Hepatocyte (in vitro differentiated cells): ENCODE measurements at places on chromosomes 1 and 21. TPM values are rescaled to one million over a fixed set of nuclear protein-coding genes. Genes with fewer than 3 reads are reported as not detected.

DNA sequence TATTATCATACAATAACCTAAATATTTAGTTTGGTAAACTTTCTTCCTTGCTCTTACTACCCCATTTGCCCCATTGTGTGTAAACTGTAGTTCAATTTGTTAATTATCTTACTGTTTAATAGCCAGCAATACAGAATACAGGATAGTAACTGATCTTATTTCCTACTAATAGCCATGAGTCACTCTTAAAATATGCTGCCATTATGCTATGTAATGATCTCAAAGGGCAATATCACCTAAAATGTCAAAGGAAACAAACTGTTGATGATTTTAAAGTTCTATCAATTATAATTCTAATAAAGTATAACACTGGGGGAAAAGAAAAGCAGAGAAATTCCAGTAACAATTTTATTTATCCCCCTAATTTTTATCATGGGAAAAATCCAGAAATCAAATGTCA is 4.3 kb downstream of the SLC30A1 start:
- no peak for DNase-seq
- H3K4me1 ChIP-seq: peaks cover 5% of the 10 kb centered on the region
- H3K36me3 ChIP-seq: no peaks in the 10 kb centered on the region
- H3K4me3 ChIP-seq: no peak overlapping the region
- no peaks in the 10 kb centered on the region for H3K27me3 ChIP-seq

DNA sequence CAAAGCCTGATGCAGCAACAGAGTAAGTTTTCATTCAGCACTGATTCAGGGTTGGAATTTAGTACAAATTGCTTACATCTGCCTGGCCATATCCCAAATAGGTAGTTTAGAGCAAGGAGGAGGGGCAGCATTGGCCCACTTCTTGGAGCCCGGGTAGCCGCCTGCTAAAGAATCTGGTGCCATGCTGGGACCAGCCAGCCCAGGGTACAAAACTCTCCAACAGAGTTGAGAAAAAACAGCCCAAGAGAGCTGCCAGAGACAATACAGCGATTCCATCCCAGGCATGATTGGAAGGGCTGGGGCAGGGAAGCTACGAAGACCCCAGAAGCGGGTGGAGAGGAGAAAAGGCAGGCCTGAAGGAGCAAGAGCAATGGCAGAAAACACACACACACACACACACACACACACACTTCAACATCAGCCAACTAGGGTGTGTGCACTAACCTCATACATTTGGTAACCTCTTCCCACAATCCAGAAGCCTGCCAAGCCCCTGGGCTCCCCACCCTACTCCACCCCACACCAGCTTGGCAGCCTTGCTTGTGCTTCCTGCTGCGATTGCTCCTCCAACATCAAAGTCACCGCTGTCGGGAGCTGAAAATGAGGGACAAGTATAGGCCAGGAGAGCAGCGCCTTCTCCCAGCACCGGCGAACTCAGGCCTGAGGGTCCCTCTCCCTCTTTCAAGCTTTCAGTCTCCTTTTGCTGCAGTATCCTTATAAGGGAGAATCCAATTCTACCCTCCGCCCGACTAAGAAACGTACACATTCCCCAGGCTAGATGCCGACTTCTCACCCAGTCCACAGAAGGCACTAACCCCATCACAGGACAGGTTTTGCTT is 1.2 kb downstream of the PIK3C2B start:
- peak overlapping the region; percentile 96 for H3K27ac ChIP-seq
- no peaks in the 10 kb centered on the region for H3K27me3 ChIP-seq
- DNase-seq: peak; percentile 75
- peak overlapping the region; percentile 88 for H3K4me3 ChIP-seq
- H3K36me3 ChIP-seq: no peaks in the 10 kb centered on the region

GRCh38 chr1:162716123-162716522 is 74.4 kb upstream of the HSD17B7 start:
- no peaks in the 10 kb centered on the region for H3K36me3 ChIP-seq
- no peaks in the 10 kb centered on the region for H3K27me3 ChIP-seq
- no peak for DNase-seq
- H3K4me3 ChIP-seq: no peak overlapping the region

- H3K4me1 ChIP-seq: peaks cover 21% of the 10 kb centered on the region
- H3K36me3 ChIP-seq: no peaks in the 10 kb centered on the region
- peak overlapping the region; percentile 90 for H3K27ac ChIP-seq
- no peaks in the 10 kb centered on the region for H3K27me3 ChIP-seq
- no peak overlapping the region for H3K4me3 ChIP-seq
- no peak for DNase-seq
These were observed 15.4 kb downstream of the POLR3GL start for GRCh38 chr1:145979746-145980456.

DNA sequence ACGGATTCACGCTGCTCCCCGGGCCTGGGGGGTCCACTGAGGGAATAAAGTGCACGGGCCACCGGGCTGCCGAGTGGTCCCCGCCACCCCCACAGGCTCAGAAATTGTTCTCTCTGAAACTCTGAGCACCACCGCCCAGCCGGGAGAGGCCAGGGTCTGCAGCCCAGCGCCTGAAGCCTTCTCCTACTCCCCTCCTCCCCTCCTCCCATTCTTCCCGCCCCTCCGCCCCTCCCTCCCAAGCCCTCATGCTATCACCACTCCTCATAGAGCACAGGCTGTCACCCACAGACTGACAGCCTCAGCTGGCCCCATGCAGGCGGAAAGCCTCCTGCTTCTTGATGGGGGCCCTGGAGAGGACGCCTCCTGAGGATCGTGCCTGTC is 707 bp upstream of the GPR153 start:
- no peak overlapping the region for H3K4me3 ChIP-seq
- peak; percentile 34 for DNase-seq
- H3K36me3 ChIP-seq: no peaks in the 10 kb centered on the region
- peaks cover 7% of the 10 kb centered on the region for H3K4me1 ChIP-seq

DNA sequence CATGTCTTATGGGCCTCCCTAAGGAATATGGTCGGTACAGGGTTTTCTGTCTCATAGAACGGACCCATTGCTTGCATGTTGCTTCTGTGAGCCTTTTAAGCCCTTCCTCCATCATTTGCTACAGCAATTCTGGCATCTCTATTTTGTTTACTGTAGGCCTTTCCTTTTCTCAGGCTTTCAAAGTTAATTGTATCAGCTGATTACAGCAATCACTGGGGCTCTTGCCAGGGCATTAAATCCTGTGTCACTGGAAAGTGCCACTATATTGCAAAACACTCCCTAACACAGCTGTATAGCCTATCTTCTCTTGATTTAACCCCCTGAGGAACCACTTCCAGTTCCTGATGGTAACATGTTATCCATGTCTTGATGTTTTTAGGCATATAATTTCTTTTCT is 156.5 kb downstream of the PDE4B start:
- no peaks in the 10 kb centered on the region for H3K4me1 ChIP-seq
- H3K27ac ChIP-seq: no peak overlapping the region

Gene KIF1B
- total RNA-seq: 32.7 and 37.0 TPM in 2 replicates

- peaks cover 30% of the 10 kb centered on the region for H3K4me1 ChIP-seq
- DNase-seq: no peak
These were observed 79.5 kb downstream of the SLC66A1 start for GRCh38 chr1:19391596-19391981.

DNA sequence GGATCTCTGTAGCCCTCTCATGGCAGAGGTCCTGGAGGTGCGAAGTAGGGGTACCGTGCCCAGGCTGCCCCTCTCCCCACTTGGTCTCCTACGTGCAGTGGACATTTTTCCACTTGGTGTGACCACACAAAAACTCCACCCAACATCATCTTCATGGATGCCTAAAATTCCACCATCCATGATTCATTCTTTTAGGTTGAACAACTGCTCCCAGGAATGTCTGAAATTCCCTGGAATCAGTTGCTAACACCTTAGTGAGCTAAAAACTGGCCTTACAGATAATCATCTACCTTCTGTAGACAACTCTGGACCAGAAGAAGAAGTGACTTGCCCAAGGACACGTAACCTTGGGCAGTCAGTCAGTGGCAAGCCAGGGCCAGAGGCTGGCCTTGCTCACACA is 32.1 kb upstream of the CLIC4 start:
- no peaks in the 10 kb centered on the region for H3K27me3 ChIP-seq
- H3K27ac ChIP-seq: no peak overlapping the region
- DNase-seq: no peak
- H3K36me3 ChIP-seq: no peaks in the 10 kb centered on the region

Gene G0S2
- total RNA-seq: 37.0 and 38.3 TPM in 2 replicates

GRCh38 chr1:237133921-237134320 is 91.9 kb downstream of the RYR2 start:
- no peaks in the 10 kb centered on the region for H3K27me3 ChIP-seq
- no peaks in the 10 kb centered on the region for H3K36me3 ChIP-seq
- H3K4me3 ChIP-seq: no peak overlapping the region
- no peak for DNase-seq

Gene GPR89B
- total RNA-seq: 27.1 and 32.4 TPM in 2 replicates

Gene DYRK3
- total RNA-seq: 4.6 and 6.2 TPM in 2 replicates

Gene OR2L13
- total RNA-seq: not detected in 2 replicates

GRCh38 chr1:48246727-48247126 is 24.2 kb downstream of the SLC5A9 start:
- no peaks in the 10 kb centered on the region for H3K27me3 ChIP-seq
- no peaks in the 10 kb centered on the region for H3K36me3 ChIP-seq
- DNase-seq: no peak
- H3K4me3 ChIP-seq: no peak overlapping the region

Gene STIL
- 6.1 and 9.0 TPM in 2 replicates for total RNA-seq

Gene HRNR
- total RNA-seq: not detected in 2 replicates

- H3K4me1 ChIP-seq: peaks cover 5% of the 10 kb centered on the region
- peak; percentile 78 for DNase-seq
- H3K36me3 ChIP-seq: no peaks in the 10 kb centered on the region
- H3K27ac ChIP-seq: peak overlapping the region; percentile 86
- H3K27me3 ChIP-seq: no peaks in the 10 kb centered on the region
- H3K4me3 ChIP-seq: peak overlapping the region; percentile 99
These were observed 7.7 kb upstream of the ZNF669 start for GRCh38 chr1:247111700-247112478.

DNA sequence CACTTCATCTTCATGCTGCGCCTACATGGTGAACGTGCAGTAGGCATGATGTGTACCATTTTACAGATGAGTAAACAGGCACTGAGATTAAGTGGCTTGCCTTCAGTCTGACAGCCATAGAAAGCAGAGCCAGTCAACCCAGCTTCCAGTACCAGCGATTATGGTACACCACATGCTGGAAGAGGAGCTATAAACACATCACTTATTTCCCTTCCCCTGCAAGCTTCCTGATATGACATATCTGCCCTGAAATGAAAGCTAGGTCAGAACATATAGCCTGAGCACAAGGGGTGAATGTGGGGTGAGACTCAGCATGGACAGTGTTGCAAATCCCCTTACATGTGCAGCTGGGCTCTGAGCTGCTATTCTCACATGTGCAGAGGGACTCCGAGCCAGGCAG is 33.8 kb upstream of the IL20 start:
- H3K36me3 ChIP-seq: no peaks in the 10 kb centered on the region
- no peaks in the 10 kb centered on the region for H3K4me1 ChIP-seq
- H3K27ac ChIP-seq: no peak overlapping the region
- H3K27me3 ChIP-seq: no peaks in the 10 kb centered on the region
- H3K4me3 ChIP-seq: no peak overlapping the region

DNA sequence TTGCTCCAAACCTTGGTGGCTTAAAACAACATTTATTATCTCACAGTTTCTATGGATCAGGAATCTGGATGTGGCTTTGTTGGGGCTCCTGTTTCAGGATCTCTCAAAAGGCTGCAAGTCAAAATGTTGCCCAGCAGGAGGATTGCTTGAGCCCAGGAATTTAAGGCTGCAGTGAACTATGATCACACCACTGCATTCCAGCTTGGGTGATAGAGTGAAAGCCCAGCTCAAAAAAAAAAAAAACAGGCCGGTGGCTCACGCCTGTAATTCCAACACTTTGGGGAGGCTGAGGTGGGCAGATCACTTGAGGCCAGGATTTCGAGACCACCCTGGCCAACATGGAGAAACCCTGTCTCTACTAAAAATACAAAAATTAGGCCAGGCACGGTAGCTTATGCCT is 30.0 kb downstream of the BCAS2 start:
- H3K36me3 ChIP-seq: no peaks in the 10 kb centered on the region
- no peak for DNase-seq
- H3K4me1 ChIP-seq: no peaks in the 10 kb centered on the region
- no peaks in the 10 kb centered on the region for H3K27me3 ChIP-seq
- H3K27ac ChIP-seq: no peak overlapping the region

DNA sequence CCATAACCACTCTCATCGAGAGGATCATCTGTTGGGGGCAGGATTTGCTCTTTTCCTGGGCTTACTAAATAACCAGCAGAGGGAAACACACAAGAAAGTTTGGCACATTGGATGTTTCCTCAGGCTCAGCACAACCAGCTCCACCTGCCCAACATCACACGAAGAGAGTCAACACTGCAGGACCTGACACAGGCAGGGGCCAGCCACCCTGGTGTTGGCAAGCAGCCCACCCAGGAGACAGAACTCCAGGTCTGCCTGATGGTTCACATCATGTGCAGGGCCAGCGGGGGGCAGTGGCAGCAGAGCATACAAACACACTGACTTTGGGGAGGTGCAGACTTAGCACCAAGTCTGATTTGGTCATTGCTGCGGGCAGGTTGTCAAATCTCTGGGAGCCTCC is 182.3 kb upstream of the GALNT2 start:
- H3K27ac ChIP-seq: no peak overlapping the region
- no peaks in the 10 kb centered on the region for H3K27me3 ChIP-seq
- no peaks in the 10 kb centered on the region for H3K4me1 ChIP-seq
- H3K36me3 ChIP-seq: no peaks in the 10 kb centered on the region
- no peak overlapping the region for H3K4me3 ChIP-seq

Gene TDRD10
- total RNA-seq: 0.20 TPM in 1 of 2 replicates, not detected in the other

Gene ITLN2
- total RNA-seq: 1.3 and 1.4 TPM in 2 replicates

- H3K36me3 ChIP-seq: no peaks in the 10 kb centered on the region
- no peak overlapping the region for H3K27ac ChIP-seq
- H3K27me3 ChIP-seq: no peaks in the 10 kb centered on the region
- H3K4me1 ChIP-seq: peaks cover 7% of the 10 kb centered on the region
- DNase-seq: no peak
These were observed 117.0 kb downstream of the UBE2U start for GRCh38 chr1:64320470-64320869.

Gene HCN3
- 1.5 and 4.3 TPM in 2 replicates for total RNA-seq

Gene C1orf141
- total RNA-seq: not detected in 2 replicates

DNA sequence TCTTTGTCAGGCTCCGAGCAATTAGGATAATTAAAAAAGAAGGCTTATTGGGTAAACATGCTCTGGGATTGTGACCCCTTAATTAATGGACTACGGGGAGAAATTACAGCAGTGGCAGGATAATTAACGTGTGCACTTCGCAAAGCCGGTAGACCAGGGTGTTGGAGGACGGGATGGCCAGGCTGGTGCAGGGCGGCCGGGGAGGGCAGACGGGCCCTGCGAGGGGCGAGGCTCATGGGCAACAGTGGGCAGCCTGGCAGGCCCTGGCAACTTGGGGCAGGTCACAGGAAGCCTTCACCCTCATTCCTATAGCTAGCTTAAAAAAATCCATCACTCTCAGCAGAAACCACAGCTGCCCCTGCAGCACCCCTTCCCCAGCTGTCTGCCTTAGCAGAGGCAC is 186.2 kb upstream of the ARHGEF16 start:
- H3K27me3 ChIP-seq: peaks cover 3% of the 10 kb centered on the region
- no peak overlapping the region for H3K27ac ChIP-seq
- H3K36me3 ChIP-seq: no peaks in the 10 kb centered on the region

- H3K4me3 ChIP-seq: no peak overlapping the region
- H3K4me1 ChIP-seq: no peaks in the 10 kb centered on the region
- no peaks in the 10 kb centered on the region for H3K36me3 ChIP-seq
- H3K27ac ChIP-seq: no peak overlapping the region
These were observed 12.7 kb upstream of the IFNGR2 start for GRCh38 chr21:33390479-33390878.

Gene TLCD4
- total RNA-seq: 22.4 and 31.5 TPM in 2 replicates

- H3K27ac ChIP-seq: peak overlapping the region; percentile 87
- H3K36me3 ChIP-seq: no peaks in the 10 kb centered on the region
- H3K4me1 ChIP-seq: peaks cover 58% of the 10 kb centered on the region
- H3K27me3 ChIP-seq: no peaks in the 10 kb centered on the region
- H3K4me3 ChIP-seq: no peak overlapping the region
These were observed 49.5 kb downstream of the YARS1 start for GRCh38 chr1:32767641-32768040.

Gene LTN1
- total RNA-seq: 31.2 and 35.8 TPM in 2 replicates
